ENCODE measurements at places on chromosomes 13 and 19.

GRCh38 chr13:33326246-33326645, 40.7 kb upstream of the STARD13 start:
- DNase-seq = no peak

- DNase-seq = peak; percentile 66
Measured at GRCh38 chr13:78121459-78122348, 203.1 kb upstream of the EDNRB start.

- DNase-seq = peak; percentile 36
Measured at GRCh38 chr13:76921516-76921915, 26.8 kb upstream of the ACOD1 start.

DNA sequence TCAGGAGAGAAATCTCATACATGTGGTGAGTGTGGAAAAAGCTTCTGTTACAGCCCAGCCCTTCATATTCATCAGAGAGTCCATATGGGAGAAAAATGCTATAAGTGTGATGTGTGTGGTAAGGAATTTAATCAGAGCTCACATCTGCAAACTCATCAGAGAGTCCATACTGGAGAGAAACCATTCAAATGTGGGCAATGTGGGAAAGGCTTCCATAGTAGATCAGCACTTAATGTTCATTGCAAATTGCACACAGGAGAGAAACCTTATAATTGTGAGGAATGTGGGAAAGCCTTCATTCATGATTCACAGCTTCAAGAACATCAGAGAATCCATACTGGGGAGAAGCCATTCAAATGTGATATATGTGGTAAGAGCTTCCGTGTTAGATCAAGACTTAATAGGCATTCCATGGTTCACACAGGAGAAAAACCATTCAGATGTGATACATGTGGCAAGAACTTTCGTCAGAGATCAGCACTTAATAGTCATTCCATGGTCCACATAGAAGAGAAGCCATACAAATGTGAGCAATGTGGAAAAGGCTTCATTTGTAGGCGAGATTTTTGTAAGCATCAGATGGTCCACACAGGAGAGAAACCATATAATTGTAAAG, 15.2 kb downstream of the ZNF221 start:
- DNase-seq = peak; percentile 9

DNA sequence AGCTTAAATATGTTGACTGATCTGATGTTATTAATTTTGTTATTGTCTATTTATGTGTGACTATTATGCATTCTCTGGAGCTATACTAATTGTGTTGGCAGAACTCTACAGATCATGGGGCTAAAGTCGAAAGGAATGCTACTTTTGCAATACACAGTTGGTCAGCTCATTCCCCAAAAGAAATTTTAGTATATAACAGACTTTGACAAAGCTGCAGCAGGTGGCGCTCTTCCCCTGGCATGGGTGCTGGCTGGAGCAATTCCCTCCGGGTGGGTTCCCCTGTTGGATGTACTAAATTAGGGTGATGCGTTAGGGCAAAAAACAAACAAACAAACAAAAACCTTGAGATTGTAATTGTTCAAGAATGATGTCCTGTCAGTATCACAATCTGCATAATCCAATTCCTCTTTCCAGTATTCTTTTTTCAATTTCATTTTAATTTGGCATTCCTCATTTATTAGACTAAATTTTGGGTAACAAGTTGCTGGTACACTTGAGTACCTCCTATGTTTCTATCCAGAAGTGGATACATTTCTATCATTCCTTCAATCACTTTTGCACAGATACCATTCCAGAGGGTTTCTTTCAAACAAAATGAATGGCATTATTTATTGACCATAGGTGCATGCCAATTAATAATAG, 322.8 kb upstream of the EDNRB start:
- DNase-seq = peak; percentile 35

- no peak for DNase-seq
Measured at GRCh38 chr13:27921421-27921960, 1.7 kb downstream of the PDX1 start.
